ENCODE measurements at places on chromosomes 12 and 14. TPM values are rescaled to one million over a fixed set of nuclear protein-coding genes. Genes with fewer than 3 reads are reported as not detected.

DNA sequence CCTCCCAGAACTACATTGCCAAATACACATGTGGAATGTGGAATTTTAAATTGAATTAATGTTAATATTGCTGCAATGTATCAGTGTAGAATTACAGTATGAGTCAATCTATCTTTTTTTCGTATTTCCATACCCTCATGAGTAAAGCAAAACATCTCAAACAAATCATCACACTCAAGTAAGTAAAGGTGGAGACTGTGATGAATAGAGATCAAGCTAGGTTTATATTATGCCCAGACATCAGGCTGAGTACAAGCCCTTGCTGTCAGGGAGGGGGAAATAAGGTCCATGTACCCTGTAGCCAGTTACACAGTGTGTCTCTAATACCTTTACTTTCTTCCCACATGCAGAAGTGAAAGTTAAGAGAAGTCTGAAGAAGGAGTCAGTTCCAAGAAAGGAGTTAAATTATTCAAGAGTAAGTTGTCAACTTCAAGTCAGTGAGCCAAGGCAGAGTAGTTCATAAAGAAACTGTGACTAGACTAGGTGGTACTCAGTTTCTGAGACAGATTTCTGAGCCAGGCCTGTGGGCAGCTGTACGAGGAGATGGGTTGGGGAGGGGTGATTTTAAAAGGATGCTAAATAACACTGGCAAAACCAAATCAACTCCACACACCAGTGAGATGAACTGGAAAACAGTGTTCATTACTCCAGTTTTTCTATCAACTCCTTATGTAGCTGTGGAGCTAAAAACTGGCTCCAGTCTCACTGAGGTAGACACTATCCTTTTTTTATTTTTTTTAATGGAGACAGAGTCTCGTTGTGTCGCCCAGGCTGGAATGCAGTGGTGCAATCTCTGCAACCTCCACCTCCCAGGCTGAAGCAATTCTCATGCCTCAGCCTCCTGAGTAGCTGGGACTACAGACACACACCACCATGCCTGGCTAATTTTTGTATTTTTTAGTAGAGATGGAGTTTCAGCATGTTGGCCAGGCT is 23.8 kb upstream of the STK38L start:
- no peaks in the 10 kb centered on the region for H3K4me1 ChIP-seq
- DNase-seq, result no peak
- no peaks in the 10 kb centered on the region for H3K27me3 ChIP-seq

DNA sequence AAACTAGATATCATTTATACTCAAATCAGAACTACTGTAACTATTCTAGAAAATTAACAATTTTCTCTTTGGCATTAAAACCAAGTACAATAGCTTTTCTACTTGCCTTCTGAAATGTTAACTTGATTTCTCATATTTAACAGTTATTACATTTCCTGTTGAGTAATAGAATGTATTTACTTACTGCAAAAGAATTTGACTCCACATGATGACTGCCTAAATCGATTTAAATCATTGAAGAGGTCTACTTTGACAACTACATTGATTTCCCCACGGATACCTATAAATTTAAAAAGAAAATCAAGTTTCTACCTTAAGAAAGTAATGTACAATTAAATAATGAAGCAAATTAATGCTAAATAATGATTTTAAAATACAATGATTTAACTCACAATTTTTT is 18.9 kb downstream of the C2CD5 start:
- no peak overlapping the region for H3K27ac ChIP-seq
- peaks cover 29% of the 10 kb centered on the region for H3K36me3 ChIP-seq
- H3K4me3 ChIP-seq, result no peak overlapping the region
- no peaks in the 10 kb centered on the region for H3K4me1 ChIP-seq
- no peak for DNase-seq
- no peaks in the 10 kb centered on the region for H3K27me3 ChIP-seq

DNA sequence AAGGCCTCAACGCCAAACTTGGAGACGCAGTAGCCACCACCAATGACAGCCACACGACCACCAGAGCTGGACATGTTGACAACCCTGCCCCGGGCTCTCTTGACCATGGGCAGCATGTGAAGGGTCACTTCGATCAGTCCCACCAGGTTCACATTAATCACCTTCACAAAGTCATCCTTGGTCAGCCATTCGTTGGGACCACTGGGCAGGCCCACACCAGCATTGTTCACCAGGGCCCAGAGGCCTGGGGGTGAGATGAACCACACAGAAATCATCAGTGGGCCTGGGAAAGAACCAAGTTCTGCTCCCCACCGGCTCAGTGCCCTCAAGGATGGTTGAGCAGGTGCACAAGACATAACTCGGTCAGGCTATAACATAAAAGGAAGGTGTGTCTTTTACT is 4.0 kb downstream of the SDR9C7 start:
- H3K4me1 ChIP-seq, result peaks cover 26% of the 10 kb centered on the region
- H3K27me3 ChIP-seq, result no peaks in the 10 kb centered on the region
- H3K27ac ChIP-seq, result no peak overlapping the region
- no peak for DNase-seq

- H3K4me3 ChIP-seq, result no peak overlapping the region
- no peaks in the 10 kb centered on the region for H3K27me3 ChIP-seq
- peaks cover 2% of the 10 kb centered on the region for H3K4me1 ChIP-seq
- no peak for DNase-seq
- no peak overlapping the region for H3K27ac ChIP-seq
These were observed 35.4 kb downstream of the TAOK3 start for GRCh38 chr12:118337194-118337838.

DNA sequence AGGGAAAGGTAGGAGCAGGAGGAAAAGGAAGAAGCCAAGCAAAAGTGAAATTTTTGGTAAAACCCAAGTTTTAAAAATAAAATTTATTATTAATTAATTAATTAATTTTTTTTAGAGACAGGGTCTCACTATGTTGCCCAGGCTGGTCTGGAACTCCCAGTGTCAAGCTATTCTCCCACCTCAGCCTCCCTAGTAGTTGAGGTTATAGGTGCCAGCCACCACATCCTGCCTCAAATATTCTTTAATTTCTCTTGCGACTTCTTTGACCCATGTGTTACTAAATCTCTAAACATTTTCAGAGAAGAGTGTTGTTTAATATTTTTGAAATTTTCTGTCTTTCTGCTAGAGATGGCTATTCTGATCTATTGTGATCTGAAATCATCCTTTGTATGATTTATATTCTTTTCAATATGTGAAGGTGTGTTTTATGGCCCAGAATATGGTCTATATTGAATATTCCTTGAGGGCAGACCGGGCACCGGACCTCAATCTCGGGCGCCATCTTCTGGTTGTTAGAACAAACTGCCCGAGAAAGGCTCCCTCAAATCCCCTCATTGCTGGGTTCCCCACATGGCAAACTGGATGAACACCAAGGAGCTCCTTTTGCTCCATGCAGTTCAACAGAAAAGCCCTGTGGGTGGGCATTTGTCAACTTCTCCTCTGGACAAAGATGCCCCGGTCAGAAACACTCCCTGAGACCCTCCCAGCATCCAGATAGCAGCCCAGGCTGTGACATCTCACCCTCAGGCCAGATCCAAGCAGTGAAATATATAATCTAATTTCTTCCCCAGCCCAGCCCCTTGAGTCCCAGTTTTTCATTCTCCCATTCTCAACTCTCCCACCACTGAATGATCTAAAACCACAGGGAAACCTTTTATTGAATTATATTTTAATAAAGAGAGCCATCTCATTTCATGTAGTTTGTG is 110.5 kb downstream of the ASCL4 start:
- no peak overlapping the region for H3K4me3 ChIP-seq
- no peak for DNase-seq
- H3K27me3 ChIP-seq, result peaks cover 15% of the 10 kb centered on the region
- H3K27ac ChIP-seq, result no peak overlapping the region
- H3K4me1 ChIP-seq, result no peaks in the 10 kb centered on the region
- no peaks in the 10 kb centered on the region for H3K36me3 ChIP-seq

- H3K4me3 ChIP-seq, result no peak overlapping the region
- H3K4me1 ChIP-seq, result no peaks in the 10 kb centered on the region
- H3K27me3 ChIP-seq, result no peaks in the 10 kb centered on the region
These were observed 45.8 kb upstream of the TMED10 start for GRCh38 chr14:75222208-75222701.

- H3K27me3 ChIP-seq, result no peaks in the 10 kb centered on the region
- no peaks in the 10 kb centered on the region for H3K4me1 ChIP-seq
- H3K27ac ChIP-seq, result no peak overlapping the region
- H3K4me3 ChIP-seq, result no peak overlapping the region
- no peak for DNase-seq
These were observed 265.8 kb downstream of the CPNE8 start for GRCh38 chr12:38639625-38640024.

- no peaks in the 10 kb centered on the region for H3K4me1 ChIP-seq
- H3K36me3 ChIP-seq, result peaks cover 22% of the 10 kb centered on the region
- no peak overlapping the region for H3K4me3 ChIP-seq
- no peaks in the 10 kb centered on the region for H3K27me3 ChIP-seq
- H3K27ac ChIP-seq, result no peak overlapping the region
These were observed 16.4 kb downstream of the FAM234B start for GRCh38 chr12:13060581-13060980.

DNA sequence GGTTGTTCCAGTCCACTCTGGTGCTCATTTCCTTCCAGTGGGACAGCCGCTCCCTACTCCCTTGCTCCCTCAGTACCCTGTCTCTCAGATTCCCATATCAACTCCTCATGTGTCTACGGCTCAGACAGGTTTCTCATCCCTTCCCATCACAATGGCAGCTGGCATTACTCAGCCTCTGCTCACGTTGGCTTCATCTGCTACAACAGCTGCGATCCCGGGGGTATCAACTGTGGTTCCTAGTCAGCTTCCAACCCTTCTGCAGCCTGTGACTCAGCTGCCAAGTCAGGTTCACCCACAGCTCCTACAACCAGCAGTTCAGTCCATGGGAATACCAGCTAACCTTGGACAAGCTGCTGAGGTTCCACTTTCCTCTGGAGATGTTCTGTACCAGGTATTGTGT is 69.9 kb downstream of the RAD52 start:
- H3K36me3 ChIP-seq, result peaks cover 83% of the 10 kb centered on the region
- no peaks in the 10 kb centered on the region for H3K27me3 ChIP-seq
- H3K4me1 ChIP-seq, result no peaks in the 10 kb centered on the region
- no peak overlapping the region for H3K4me3 ChIP-seq

GRCh38 chr12:94771199-94771598 is 120.8 kb upstream of the TMCC3 start:
- no peaks in the 10 kb centered on the region for H3K4me1 ChIP-seq
- H3K27me3 ChIP-seq, result peaks cover 4% of the 10 kb centered on the region
- DNase-seq, result no peak
- no peaks in the 10 kb centered on the region for H3K36me3 ChIP-seq
- H3K4me3 ChIP-seq, result no peak overlapping the region

DNA sequence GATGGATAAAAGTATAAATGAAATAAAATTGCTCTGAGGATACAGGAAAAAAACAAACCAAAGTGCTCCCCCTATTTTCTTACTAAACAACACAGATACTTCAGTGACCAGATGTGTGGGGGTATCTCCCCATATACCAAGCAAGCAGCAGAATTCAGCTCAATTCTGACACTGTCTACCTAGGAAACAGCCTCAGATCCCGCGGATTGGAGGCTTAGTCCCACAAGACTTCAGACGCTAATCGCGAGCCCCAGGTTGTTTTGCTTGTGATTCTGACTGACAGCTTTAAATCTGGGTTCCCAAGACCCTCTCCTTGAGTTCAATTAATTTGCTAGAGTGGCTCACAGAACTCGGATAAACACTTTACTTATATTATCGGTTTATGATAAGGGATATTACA is 17.3 kb downstream of the NFKBIA start:
- no peaks in the 10 kb centered on the region for H3K36me3 ChIP-seq
- DNase-seq, result no peak
- peaks cover 43% of the 10 kb centered on the region for H3K4me1 ChIP-seq
- H3K27ac ChIP-seq, result peak overlapping the region; percentile 57
- H3K4me3 ChIP-seq, result no peak overlapping the region

DNA sequence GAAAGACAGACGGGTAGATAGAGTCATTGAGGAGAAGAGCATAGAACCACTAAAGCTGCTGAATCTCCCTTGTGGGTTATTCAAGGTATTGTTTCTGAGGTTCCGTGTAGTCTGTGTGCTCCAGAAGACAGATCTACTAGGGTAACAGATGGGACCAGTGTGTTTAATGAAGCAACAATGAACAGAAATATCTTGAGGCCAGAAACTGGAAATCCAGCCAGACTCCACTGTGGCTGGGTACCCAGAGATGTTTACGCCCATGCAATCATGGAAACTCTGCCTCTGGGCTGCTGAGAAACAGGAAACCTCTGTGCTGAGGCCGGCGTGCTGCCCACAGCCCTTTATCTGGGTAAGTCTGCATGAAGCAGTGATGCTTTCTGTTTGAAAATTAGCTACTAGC is 8.3 kb downstream of the PROX2 start:
- no peaks in the 10 kb centered on the region for H3K27me3 ChIP-seq
- H3K4me1 ChIP-seq, result no peaks in the 10 kb centered on the region
- no peak overlapping the region for H3K27ac ChIP-seq
- no peaks in the 10 kb centered on the region for H3K36me3 ChIP-seq

- H3K27me3 ChIP-seq, result no peaks in the 10 kb centered on the region
- H3K4me3 ChIP-seq, result no peak overlapping the region
- H3K36me3 ChIP-seq, result no peaks in the 10 kb centered on the region
- DNase-seq, result no peak
- H3K4me1 ChIP-seq, result no peaks in the 10 kb centered on the region
These were observed 55.2 kb downstream of the TMCC3 start for GRCh38 chr12:94595152-94595551.

DNA sequence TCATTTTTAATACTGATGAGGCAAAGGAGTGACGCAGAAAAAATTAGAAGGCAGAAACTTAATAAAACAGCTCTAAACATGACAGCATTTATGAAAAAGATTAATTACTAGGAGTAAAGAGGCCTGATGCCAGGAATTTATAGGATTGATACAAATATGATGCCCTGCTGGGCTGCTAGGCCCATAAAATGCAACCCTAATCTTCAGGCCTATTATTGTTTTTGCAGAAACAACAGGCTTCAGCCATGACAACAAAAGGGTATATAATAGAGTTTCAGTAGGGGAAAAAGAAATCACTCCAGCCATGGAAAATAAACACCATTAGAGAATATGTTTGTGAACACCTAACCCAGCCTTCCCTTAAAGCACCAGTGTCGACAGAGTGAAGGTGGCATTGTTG is 50.6 kb downstream of the OTX2 start:
- no peaks in the 10 kb centered on the region for H3K27me3 ChIP-seq
- H3K36me3 ChIP-seq, result no peaks in the 10 kb centered on the region
- H3K4me1 ChIP-seq, result no peaks in the 10 kb centered on the region
- H3K4me3 ChIP-seq, result no peak overlapping the region
- no peak for DNase-seq
- H3K27ac ChIP-seq, result no peak overlapping the region

DNA sequence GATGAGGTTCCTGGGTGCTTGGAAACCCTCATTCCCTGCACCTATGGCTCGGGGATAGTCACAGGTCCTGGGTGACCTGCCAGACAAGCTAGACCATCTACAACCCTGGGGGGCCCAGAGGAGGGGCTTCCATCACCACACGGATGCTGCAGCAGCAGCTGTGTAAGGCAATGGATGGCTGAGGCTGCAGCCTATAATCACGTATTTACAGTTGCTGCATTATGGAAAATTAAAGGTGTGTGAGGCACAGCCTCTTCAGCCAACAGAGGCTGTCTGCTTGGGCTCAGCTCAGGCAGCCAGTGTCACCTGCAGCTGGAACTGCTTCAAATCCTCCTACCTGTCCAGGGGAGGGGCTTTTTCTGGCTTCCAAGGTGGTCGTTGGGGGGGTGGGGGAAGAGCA is 268.1 kb downstream of the CACNA1C start:
- no peak for DNase-seq
- H3K27ac ChIP-seq, result no peak overlapping the region
- no peak overlapping the region for H3K4me3 ChIP-seq
- H3K27me3 ChIP-seq, result peaks cover 6% of the 10 kb centered on the region

Gene CPNE8
- total RNA-seq, result 14.2 TPM

Gene MANSC4
- not detected for total RNA-seq

Gene CCNK
- 23.4 TPM for total RNA-seq

Gene LDHB
- 73.8 TPM for total RNA-seq

Gene DAO
- not detected for total RNA-seq

Gene PSME1
- total RNA-seq, result 72.3 TPM
